NCI-H1436 (cell line): ENCODE measurements at places on chromosomes 4 and X.
A peak's percentile ranks its signal among the peaks of the same experiment; 100 is the strongest.

DNA sequence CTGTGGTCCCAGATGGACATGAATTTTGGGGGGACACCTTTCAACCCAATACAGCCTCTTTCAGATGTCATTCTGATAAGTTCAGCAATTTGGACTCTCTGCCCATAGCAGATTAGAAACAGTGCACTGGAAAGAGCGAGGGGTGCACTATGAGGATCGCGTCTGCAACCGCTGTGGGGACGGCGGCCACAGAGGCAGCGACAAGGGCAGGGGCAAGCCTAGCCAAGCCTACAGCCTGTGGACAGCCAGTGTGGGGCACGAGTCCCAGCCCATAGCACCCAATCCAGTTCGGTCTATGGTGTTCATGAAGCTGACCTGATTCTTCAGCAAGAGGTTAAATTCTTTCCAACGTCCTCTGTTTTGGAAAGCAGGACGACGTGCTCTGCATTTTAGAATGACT, 9.7 kb upstream of the NSG1 start:
- DNase-seq: no peak

GRCh38 chr4:2803624-2804448, 11.0 kb downstream of the SH3BP2 start:
- DNase-seq: no peak

DNA sequence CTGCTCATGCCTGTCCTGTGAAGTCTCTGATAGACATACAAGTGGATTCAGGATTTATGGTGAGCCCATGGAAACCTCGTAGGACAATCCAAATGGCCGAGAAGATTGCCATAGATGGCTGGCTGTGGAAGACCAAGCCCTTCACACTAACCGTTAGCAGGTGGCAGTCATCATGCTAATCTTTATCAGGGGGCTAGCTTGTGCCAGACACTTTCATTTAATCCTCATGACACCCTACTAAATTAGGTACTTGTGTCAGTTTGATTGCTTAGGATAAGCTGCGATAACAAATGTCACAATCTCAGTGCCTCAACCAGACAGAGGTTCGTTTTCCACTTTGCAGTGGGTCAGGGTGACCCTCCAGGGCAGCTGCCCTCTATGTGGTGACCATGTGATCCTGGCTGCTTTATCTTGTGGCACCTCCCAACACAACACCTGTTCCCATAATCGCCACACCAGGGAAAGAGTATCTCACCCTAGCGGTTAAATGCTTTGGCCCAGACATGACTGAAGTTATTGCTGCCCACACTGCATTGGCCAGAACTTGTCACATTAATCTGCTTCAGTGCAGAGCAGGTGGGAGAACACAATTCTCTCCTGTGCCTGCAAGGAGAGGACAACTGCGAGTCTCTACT, 60.8 kb downstream of the REPS2 start:
- no peak for DNase-seq

GRCh38 chr4:2255501-2256155, 6.3 kb downstream of the MXD4 start:
- no peak for DNase-seq

- DNase-seq: peak; percentile 31
Observed at GRCh38 chr4:75916091-75916661, 13.9 kb upstream of the PPEF2 start.

DNA sequence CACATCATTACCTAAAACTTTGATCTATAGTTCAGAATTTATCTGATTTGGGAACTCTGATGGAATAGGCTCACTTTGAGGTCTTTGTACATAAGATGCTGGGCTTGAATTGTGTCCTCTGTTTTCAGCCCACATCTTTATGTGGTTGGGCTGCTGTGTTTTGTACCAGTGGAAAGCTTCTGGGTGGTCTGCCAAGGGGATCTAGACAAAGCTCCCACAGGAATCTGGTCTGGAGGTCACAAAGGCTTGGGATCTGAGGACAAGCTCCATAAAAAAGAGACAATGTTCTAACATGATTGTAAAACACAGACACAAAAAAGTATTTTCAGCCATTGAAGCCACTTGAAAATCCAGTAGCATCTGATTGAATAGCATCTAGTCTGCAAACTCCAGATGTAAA, 393.5 kb upstream of the PITX2 start:
- no peak for DNase-seq

GRCh38 chrX:129230850-129231512, 292.3 kb downstream of the SMARCA1 start:
- DNase-seq: no peak

DNA sequence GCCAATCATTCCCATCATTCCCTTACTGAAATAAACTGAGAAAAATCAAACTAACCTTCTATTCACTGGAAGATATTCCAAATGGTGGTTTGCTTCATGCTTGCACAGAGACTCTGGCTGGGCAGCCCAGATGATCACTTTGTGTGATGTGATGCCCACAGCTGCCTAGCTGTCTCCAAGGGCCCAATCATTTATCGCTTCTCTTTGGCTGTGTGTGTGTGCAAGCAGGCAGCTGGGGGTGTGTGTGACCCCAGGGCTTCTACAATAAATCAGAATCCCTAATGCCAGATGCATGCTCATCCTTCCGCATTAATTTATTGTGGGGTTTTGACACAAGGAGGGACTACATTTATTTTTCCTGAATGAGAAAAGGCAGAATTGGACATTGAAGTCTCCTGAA, 140.1 kb upstream of the NDP start:
- no peak for DNase-seq

GRCh38 chr4:25146076-25146475, 14.2 kb downstream of the SEPSECS start:
- no peak for DNase-seq

- DNase-seq: no peak
Observed at GRCh38 chr4:8021796-8022195, 82.1 kb upstream of the AFAP1 start.

DNA sequence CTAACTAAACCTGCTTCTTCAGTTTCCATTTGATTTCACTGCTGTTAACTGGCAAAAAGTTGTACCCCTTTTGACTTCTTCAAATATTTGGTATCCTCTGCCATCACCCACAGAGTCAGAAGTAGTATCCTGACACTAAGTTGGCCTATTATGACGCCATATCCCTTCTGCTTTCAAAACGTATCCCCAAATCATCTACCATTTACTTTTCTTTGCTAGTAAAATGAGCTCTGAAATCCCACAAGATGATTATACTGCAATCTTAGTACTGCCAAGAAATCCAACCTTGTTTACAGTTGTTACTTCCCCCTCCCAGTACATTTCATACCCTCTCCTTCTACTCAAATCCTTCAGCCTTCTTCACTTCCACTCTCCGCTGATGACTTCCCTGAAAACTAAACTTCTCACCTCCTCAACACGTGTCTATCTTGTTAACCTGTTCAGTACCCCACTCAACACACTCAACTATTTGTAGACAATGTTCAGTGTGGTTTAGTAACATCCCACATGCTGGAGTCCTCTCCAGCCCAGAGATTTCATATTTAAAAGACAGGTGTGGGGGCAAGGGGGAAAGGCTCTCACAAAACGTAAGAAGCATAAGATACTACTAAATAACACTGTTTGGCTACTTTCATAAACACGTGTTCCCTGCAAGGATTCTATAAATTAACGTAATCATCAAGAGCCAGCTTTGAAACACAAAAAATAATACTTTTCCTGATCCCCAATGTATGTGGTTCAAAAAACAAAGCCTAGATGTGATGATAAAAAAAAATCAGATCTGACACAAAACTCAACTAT, 1.3 kb downstream of the NAF1 start:
- DNase-seq: no peak

DNA sequence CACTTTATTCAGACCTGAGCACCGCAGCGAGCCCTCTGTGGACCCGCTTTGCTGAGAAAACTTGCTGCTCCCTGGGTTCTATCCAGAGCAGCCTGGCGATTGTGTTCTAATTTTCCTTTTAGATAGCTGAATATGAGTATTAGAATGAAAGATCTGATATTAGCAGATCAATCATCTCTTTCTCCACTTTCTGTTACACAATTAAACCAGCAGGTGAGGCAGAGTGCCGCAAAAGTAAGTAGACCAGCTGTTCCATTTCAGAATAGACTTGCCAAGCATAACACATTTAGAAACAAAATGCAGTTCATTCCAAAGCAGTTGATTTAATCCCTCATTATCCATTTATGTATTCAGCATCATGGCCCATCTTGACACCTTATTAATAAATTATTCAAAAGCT, 58.6 kb downstream of the PALLD start:
- no peak for DNase-seq

- no peak for DNase-seq
Observed at GRCh38 chr4:158781963-158782362, 13.1 kb downstream of the FNIP2 start.

DNA sequence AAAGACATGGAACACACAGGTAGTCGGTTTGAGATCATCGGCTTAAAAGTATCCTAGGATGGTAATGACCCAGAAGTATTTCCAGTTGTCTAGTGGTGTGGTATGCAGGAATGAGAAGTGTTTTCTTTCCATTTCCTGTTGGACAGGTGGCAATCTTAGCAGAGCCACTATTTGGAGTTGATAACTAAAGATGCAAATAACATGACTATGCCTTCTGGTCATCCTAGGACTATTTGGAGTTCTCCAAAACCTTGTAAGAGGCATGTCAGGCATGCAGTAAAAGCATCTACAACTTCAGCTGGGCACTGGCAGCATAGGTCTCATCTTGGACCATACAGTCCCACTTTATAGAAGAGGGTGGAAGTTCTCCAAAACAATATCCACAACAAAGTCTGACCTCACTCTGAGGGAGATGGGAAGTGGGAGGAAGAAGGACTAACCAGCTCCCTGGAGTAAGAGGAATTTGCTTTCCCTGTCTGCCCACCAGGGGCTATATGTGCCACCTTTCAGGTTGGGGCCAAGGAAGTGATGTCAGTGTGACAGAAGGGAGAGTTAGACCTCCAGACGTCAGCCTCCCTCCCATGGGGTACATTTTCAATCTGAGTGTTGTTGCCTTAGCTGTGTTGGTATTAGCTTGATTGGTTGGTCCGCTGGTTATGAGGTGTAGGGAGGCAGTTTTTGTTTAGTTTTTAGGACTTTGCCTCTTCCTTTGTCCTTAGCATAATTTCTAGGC, 101.2 kb upstream of the MYOZ2 start:
- no peak for DNase-seq

DNA sequence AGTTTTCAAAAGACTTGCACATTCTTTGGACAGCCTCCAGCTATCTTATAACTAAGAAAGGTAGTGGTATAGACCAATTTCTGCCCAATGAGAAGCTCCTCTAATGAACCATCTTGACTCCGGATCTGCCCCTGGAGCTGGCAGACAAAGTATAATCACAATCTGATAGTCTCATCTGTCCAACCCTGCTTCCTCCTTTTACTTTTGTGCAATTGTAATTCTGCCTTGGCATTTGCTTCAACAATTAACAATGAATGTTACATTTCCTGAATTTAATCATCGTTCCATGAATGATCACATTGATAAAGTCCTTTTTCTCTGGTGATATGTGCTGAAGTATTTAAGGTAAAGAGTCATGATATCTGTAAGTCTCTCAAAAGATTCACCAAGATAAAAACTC, 27.8 kb downstream of the FRYL start:
- no peak for DNase-seq

- DNase-seq: no peak
Observed at GRCh38 chrX:89034679-89035078, 287.7 kb downstream of the CPXCR1 start.

DNA sequence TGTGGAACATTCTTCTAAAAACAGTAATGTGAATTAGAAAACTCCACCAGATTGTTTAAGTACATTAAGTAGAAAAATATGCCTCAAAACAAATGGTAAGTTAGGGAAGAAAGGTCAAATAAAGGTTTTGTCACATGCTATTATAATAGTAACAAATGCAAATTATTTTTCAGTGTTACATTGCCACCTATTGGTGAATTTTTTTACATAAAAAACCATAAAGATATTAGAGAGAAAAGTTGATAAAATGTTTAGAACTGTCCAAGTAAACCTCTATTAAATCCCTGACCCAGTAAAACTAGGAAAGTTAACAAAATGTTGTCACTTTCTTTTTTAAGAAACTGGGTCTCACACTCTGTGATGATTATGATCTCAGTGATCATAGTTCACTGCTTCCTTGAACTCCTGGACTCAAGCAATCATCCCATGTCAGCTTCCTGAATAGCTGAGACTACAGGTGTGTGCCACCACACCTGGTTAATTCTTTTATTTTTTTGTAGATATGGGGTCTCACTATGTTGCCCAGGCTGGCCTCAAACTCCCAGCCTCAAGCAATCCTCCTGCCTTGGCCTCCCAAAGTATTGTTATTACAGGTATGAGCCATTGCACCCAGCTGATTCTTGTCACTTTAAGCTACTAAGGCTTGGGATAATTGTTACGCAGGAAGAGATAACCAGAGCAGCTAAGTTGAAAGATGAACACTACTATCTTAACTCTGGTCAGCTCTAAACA, 157.6 kb downstream of the ATRX start:
- no peak for DNase-seq

GRCh38 chrX:44651358-44651757, 108.7 kb upstream of the FUNDC1 start:
- DNase-seq: no peak

GRCh38 chr4:70818921-70819320, 20.8 kb downstream of the GRSF1 start:
- no peak for DNase-seq

- no peak for DNase-seq
Observed at GRCh38 chr4:86688026-86688425, 93.9 kb downstream of the PTPN13 start.

DNA sequence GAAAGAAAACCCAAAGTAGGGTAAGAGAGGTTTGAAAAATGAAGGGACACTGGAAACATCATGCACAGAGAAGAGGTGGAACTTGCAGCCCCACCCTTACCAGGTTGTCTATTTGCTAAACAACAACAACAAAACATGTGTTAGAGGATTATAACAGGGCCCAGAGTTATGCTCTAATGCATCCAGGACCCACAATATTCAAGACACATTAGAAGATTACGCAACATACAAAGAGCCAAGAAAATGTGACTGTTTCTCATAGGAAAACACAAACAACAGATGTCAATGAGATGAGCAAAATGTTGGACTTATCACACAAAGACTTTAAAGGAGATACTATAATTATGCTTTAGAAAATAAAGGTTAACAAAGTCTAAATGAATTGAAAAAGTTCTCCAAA, 128.5 kb downstream of the LRBA start:
- no peak for DNase-seq

DNA sequence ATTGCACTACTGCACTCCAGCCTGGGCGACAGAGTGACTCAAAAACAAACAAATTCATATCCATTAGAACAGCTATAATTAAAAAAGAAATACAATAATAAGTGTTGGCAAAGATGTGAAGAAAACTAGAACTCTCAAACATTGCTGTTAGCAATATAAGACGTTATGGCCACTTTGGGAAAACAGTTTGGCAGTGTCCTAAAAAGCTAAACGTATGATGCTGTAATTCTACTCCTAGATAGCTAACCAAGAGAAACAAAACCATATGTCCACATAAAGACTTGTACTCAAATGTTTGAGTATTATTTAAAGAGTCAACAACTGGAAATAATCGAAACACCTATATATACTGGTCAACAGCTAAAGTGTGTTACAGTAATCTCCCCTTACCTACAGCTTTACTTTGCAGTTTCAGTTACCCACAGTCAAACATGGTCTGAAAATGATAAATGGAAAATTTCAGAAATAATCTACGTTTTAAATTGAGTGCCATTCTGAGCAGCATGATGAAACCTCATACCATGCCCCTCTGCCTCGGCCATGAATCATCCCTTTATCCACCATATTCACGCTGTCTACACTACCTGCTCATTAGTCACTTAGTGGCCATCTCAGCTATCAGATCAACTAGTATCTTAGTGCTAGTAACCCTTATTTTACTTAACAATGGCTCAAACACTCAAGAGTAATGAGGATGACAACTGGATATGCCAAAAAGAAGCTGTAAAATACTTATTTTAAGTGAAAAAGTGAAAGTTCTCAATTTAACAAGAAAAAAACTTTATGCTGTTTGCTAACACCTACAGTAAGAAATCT, 4.9 kb downstream of the ELF2 start:
- no peak for DNase-seq
